ENCODE measurements at places on chromosomes 5 and 9. TPM values are rescaled to one million over a fixed set of nuclear protein-coding genes. Genes with fewer than 3 reads are reported as not detected.

Gene MARCOL
- polyA plus RNA-seq, result not detected

Gene PDE8B
- 0.52 TPM for polyA plus RNA-seq

Gene IRX1
- polyA plus RNA-seq, result not detected

Gene BSPRY
- polyA plus RNA-seq, result 21.8 TPM

Gene PLAC8L1
- polyA plus RNA-seq, result not detected

Gene OMD
- 3.0 TPM for polyA plus RNA-seq

Gene AP3B1
- polyA plus RNA-seq, result 31.2 TPM
